Ureter (tissue), 1 donor: ENCODE measurements at places on chromosomes 11 and 22. TPM values are rescaled to one million over a fixed set of nuclear protein-coding genes. Genes with fewer than 3 reads are reported as not detected.

The ART1 gene
- not detected for total RNA-seq

The H19 gene
- total RNA-seq: 130 TPM

The SPI1 gene
- total RNA-seq: 10.6 TPM

The CECR2 gene
- 10.0 TPM for total RNA-seq

The TENM4 gene
- total RNA-seq: 2.4 TPM

The SULT4A1 gene
- 1.8 TPM for total RNA-seq

The SLC25A18 gene
- 0.78 TPM for total RNA-seq

The C22orf31 gene
- not detected for total RNA-seq

The PPFIA1 gene
- total RNA-seq: 65.2 TPM

The PARVG gene
- 13.5 TPM for total RNA-seq

The RIMBP3B gene
- total RNA-seq: not detected

The ENTHD1 gene
- total RNA-seq: not detected

The METTL15 gene
- 23.2 TPM for total RNA-seq

The PNPLA5 gene
- not detected for total RNA-seq

The MS4A14 gene
- 1.5 TPM for total RNA-seq

The OR5W2 gene
- total RNA-seq: not detected

The USH1C gene
- 14.3 TPM for total RNA-seq

The FOLH1 gene
- 0.65 TPM for total RNA-seq

The TRIM66 gene
- 40.1 TPM for total RNA-seq

The GPHA2 gene
- total RNA-seq: not detected

The CREB3L1 gene
- total RNA-seq: 39.6 TPM

The OR52H1 gene
- 0.73 TPM for total RNA-seq

The TREH gene
- total RNA-seq: 0.44 TPM

The PNPLA3 gene
- 0.75 TPM for total RNA-seq

The FIBIN gene
- 6.1 TPM for total RNA-seq

The TBX1 gene
- total RNA-seq: 13.0 TPM

The RASL10A gene
- 5.3 TPM for total RNA-seq

The C11orf71 gene
- 10.7 TPM for total RNA-seq

The SCGB1D4 gene
- not detected for total RNA-seq

The VSIG2 gene
- total RNA-seq: 215 TPM

The EFCAB6 gene
- total RNA-seq: 8.8 TPM

The PGA5 gene
- not detected for total RNA-seq

The CBLIF gene
- not detected for total RNA-seq

The POTEH gene
- total RNA-seq: not detected

The SHANK3 gene
- total RNA-seq: 37.1 TPM

The SYT13 gene
- not detected for total RNA-seq

The TRIM48 gene
- total RNA-seq: not detected

The HARBI1 gene
- total RNA-seq: 4.8 TPM

The VPREB1 gene
- not detected for total RNA-seq

The CALCA gene
- not detected for total RNA-seq

The RAG2 gene
- not detected for total RNA-seq

The SLCO2B1 gene
- 48.4 TPM for total RNA-seq

The THRSP gene
- total RNA-seq: not detected

The HEPN1 gene
- not detected for total RNA-seq

The TRPM5 gene
- 0.60 TPM for total RNA-seq
